ENCODE measurements at places on chromosomes 6 and 20. TPM values are rescaled to one million over a fixed set of nuclear protein-coding genes. Genes with fewer than 3 reads are reported as not detected.

- H3K4me1 ChIP-seq: no peaks in the 10 kb centered on the region
- H3K4me3 ChIP-seq: no peak overlapping the region
- no peaks in the 10 kb centered on the region for H3K36me3 ChIP-seq
- H3K27ac ChIP-seq: no peak overlapping the region
Measured at GRCh38 chr6:5278047-5278446, 16.7 kb downstream of the FARS2 start.

DNA sequence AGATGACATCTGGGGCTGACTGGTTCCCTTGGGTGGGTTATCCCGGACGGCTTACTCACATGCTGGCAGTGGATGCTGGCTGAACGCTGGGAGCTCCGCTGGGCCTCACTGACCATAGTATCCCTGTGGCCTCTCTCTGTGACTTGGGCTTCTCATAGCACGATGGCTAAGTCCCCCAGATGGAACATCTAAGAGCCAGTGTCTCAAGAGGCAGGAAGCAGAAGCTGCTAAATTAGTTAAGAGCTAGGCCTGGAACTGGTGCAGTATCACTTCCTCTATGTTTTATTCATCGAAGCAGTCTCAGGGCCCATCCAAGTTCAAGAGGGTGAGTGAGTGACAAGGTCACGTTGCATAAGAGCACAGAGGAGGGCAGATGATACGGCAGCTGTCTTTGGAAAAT is 116.5 kb upstream of the LAMP5 start:
- DNase-seq: no peak
- no peaks in the 10 kb centered on the region for H3K27me3 ChIP-seq
- H3K4me3 ChIP-seq: no peak overlapping the region
- H3K36me3 ChIP-seq: no peaks in the 10 kb centered on the region
- H3K27ac ChIP-seq: no peak overlapping the region
- no peaks in the 10 kb centered on the region for H3K4me1 ChIP-seq

DNA sequence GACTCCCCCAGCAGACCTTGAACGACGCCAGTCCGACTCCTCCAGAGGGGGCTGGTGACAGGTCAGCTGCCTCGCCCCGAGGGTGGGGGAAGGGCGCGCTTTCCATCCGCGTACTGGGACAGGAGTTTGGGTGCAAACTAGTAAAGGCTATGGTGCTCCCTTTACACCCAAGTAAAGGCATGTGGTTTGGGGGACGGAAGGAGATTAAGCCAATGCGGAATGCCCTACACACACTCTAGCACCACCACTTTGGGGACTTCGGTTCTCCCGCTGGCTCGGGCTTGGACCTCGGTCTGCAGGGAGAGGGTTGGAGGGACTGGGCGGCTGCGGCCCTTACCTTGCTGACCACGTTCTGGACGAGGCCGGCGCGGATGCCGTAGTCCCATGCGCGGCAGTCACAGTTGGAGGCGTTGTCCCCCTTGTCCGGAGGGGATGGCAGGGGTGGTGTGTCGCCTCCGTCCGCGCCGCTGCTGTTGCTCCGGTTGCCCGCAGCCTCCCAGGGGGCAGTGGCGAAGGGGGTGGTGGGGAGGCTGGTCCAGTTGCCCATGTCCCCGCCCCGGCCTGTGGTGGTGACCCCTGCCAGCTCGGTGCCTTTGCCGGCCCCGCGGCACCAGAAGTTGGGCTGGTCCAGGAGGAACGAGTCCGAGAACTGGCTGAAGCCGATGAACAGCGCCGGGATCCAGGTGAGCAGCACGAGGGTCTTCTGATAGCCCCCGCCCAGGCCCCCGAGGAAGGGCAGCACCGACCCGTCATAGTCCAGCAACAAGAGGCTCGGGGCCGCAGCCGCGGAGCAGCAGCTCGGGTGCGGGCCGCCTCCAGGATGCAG is 1.1 kb downstream of the SLC22A23 start:
- H3K27ac ChIP-seq: peak overlapping the region; percentile 53
- H3K4me1 ChIP-seq: peaks cover 22% of the 10 kb centered on the region
- H3K4me3 ChIP-seq: peak overlapping the region; percentile 53
- no peak for DNase-seq
- H3K27me3 ChIP-seq: no peaks in the 10 kb centered on the region

- no peaks in the 10 kb centered on the region for H3K27me3 ChIP-seq
- no peaks in the 10 kb centered on the region for H3K4me1 ChIP-seq
- DNase-seq: no peak
- H3K36me3 ChIP-seq: no peaks in the 10 kb centered on the region
- no peak overlapping the region for H3K27ac ChIP-seq
Measured at GRCh38 chr6:163775313-163775712, 360.8 kb downstream of the QKI start.

- H3K36me3 ChIP-seq: no peaks in the 10 kb centered on the region
- H3K4me1 ChIP-seq: peaks cover 7% of the 10 kb centered on the region
- H3K27ac ChIP-seq: no peak overlapping the region
- DNase-seq: no peak
- H3K27me3 ChIP-seq: no peaks in the 10 kb centered on the region
Measured at GRCh38 chr6:13754644-13755043, 43.0 kb upstream of the RANBP9 start.

DNA sequence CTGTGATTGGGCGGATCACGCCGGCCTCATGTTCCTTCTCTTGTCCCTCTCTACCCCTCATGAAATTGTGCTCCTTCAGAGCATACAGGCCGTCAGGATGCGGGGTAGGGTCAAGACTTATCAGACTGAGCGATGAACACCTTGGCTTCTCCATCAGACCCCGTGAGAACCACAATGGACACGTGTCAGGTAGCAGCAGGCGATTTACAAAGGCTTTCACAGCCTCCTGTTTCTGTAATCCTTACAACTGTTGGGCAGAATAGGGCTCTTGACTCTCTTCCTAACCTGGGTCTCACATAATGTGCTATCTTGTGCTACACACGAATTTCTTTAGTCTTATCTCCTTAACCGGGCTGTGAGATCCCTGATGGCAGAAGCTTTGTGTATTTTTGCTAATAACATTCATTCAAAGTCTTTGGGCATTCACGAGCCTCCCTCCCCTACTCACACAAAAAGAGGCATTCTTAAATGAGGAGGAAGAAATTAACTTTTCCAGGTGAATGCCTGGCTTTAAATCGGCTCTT is 122.9 kb upstream of the SLC22A23 start:
- H3K36me3 ChIP-seq: no peaks in the 10 kb centered on the region
- no peak overlapping the region for H3K4me3 ChIP-seq
- H3K27me3 ChIP-seq: no peaks in the 10 kb centered on the region
- no peak overlapping the region for H3K27ac ChIP-seq
- DNase-seq: no peak
- no peaks in the 10 kb centered on the region for H3K4me1 ChIP-seq

GRCh38 chr20:36850759-36851158 is 25.2 kb upstream of the TLDC2 start:
- no peaks in the 10 kb centered on the region for H3K36me3 ChIP-seq
- H3K27me3 ChIP-seq: no peaks in the 10 kb centered on the region
- no peak for DNase-seq
- no peak overlapping the region for H3K4me3 ChIP-seq
- peaks cover 36% of the 10 kb centered on the region for H3K4me1 ChIP-seq

DNA sequence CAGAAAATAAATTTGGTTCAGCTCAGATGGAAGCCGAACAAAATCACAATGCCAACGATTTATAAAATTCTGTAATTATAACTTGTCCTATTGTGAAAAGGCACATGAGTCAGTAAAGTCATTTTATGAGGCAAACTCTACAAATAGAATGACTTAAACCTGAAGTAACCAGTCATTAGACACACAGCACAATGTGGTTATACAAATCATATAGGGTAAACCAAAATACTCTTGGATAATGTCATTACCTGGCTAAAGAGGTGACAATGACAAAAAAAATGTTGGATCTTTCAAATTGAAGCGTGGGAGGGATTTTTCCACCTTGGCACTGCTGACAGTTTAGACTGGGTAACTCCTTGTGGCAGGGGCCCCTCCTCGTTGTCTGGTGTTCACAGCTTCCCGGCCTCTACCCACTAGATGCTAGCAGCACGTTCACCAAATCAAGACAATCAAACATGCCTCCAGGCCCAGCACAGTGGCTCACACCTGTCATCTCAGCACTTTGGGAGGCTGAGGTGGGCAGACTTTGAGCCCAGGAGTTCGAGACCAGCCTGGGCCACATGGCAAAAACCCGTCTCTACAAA is 5.0 kb downstream of the ANKRD60 start:
- H3K27me3 ChIP-seq: 0 out of 2 replicates have a peak, but pooled peaks cover 13% of the 10 kb centered on the region
- H3K4me3 ChIP-seq: no peak overlapping the region
- H3K36me3 ChIP-seq: no peaks in the 10 kb centered on the region
- no peak overlapping the region for H3K27ac ChIP-seq
- no peak for DNase-seq
- no peaks in the 10 kb centered on the region for H3K4me1 ChIP-seq

DNA sequence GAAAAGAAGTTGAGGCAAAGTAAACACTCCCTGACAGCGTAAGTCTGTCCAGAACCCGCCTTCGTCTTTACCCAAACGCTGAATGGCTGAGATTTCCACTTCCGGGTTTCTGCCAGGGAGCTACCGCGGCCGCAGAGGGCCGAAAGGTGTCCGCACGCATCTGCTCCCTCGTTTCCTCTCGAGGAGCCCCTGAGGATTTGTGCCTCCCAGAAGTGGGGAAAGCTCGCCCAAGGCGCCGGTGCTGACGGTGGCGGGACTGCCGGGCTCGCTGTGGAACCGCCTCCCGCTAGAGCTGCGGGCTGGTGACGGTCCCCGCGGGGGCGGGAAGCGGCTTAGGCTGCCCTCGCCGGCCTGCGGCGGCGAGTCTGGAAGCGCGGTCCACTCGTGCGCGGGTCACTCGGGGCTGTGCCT is 1760.2 kb upstream of the DEFB115 start:
- H3K36me3 ChIP-seq: no peaks in the 10 kb centered on the region
- H3K4me3 ChIP-seq: no peak overlapping the region
- H3K4me1 ChIP-seq: no peaks in the 10 kb centered on the region
- DNase-seq: no peak
- H3K27me3 ChIP-seq: no peaks in the 10 kb centered on the region

DNA sequence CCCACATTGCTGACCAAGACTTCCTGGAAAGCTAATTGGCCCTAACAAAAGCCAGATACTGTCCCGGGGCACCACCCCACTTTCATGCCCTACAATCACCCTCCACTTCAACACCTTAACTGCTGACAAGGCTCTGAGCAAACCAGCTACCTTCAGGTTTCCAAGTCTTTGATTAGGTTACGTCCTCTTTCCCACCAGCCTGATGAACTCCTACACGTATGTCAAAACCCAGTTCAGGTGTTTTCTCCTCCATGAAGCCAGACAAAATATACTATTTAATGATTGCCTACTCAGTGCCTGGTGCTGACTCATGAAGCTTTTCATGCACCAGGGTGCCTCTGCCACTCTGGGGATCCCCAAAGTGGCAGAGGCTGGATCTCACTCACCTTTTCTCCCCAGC is 58.6 kb downstream of the CDH22 start:
- H3K4me1 ChIP-seq: peaks cover 12% of the 10 kb centered on the region
- no peaks in the 10 kb centered on the region for H3K27me3 ChIP-seq
- H3K27ac ChIP-seq: no peak overlapping the region
- H3K4me3 ChIP-seq: no peak overlapping the region
- no peaks in the 10 kb centered on the region for H3K36me3 ChIP-seq

- H3K27me3 ChIP-seq: no peaks in the 10 kb centered on the region
- no peaks in the 10 kb centered on the region for H3K36me3 ChIP-seq
- peaks cover 14% of the 10 kb centered on the region for H3K4me1 ChIP-seq
- DNase-seq: no peak
Measured at GRCh38 chr20:63185215-63185796, 30.6 kb downstream of the YTHDF1 start.

- H3K4me1 ChIP-seq: peaks cover 6% of the 10 kb centered on the region
- H3K27me3 ChIP-seq: no peaks in the 10 kb centered on the region
- no peak for DNase-seq
- no peak overlapping the region for H3K4me3 ChIP-seq
- H3K36me3 ChIP-seq: no peaks in the 10 kb centered on the region
Measured at GRCh38 chr6:134534708-134535149, 216.8 kb upstream of the SGK1 start.

- no peaks in the 10 kb centered on the region for H3K36me3 ChIP-seq
- H3K27ac ChIP-seq: no peak overlapping the region
- H3K27me3 ChIP-seq: 0 out of 2 replicates have a peak, but pooled peaks cover 7% of the 10 kb centered on the region
- DNase-seq: no peak
- H3K4me1 ChIP-seq: no peaks in the 10 kb centered on the region
- no peak overlapping the region for H3K4me3 ChIP-seq
Measured at GRCh38 chr20:5465604-5465927, 148.8 kb upstream of the PROKR2 start.

GRCh38 chr6:24535210-24535609 is 40.4 kb downstream of the ALDH5A1 start:
- no peaks in the 10 kb centered on the region for H3K36me3 ChIP-seq
- DNase-seq: no peak
- H3K27me3 ChIP-seq: no peaks in the 10 kb centered on the region
- H3K27ac ChIP-seq: no peak overlapping the region
- no peak overlapping the region for H3K4me3 ChIP-seq
- H3K4me1 ChIP-seq: no peaks in the 10 kb centered on the region

GRCh38 chr6:14655201-14656061 is 537.9 kb downstream of the CD83 start:
- no peak overlapping the region for H3K27ac ChIP-seq

GRCh38 chr6:656460-657252 is at the start of gene HUS1B:
HUS1B (minus strand) TSS chr6:657100; CDS start chr6:656944, 156 bp downstream.
- no peaks in the 10 kb centered on the region for H3K4me1 ChIP-seq
- H3K27ac ChIP-seq: no peak within 1 kb of the TSS
- H3K4me3 ChIP-seq: no peak within 1 kb of the TSS
- no peaks in the 10 kb centered on the region for H3K27me3 ChIP-seq

DNA sequence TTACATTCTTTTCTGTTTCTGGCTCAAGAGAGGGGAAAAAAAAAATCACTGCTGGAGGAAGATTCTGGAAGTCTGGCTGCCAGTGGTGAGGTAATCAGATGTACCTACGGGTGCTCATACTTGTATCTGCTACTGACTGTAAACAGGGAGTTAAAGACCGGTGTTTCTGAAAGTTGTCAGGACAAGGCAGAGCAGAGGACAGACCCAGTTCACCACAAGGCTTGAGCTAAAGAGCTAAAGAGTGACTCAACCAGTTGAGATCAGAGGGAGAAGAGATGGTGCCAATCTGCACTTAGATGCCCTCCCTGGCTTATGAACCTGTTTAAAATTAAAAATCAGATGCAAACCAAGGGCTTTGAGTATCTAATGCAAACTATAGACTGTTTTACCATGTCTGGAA is 55.4 kb downstream of the CEP162 start:
- no peaks in the 10 kb centered on the region for H3K27me3 ChIP-seq
- H3K36me3 ChIP-seq: no peaks in the 10 kb centered on the region
- H3K27ac ChIP-seq: no peak overlapping the region

- H3K4me1 ChIP-seq: peaks cover 41% of the 10 kb centered on the region
- no peak for DNase-seq
- H3K4me3 ChIP-seq: no peak overlapping the region
- H3K27ac ChIP-seq: no peak overlapping the region
- no peaks in the 10 kb centered on the region for H3K27me3 ChIP-seq
- H3K36me3 ChIP-seq: no peaks in the 10 kb centered on the region
Measured at GRCh38 chr20:53867741-53868351, 202.5 kb downstream of the BCAS1 start.

GRCh38 chr6:42032366-42032765 is 18.0 kb upstream of the TAF8 start:
- no peak for DNase-seq
- no peak overlapping the region for H3K4me3 ChIP-seq
- no peaks in the 10 kb centered on the region for H3K27me3 ChIP-seq
- no peak overlapping the region for H3K27ac ChIP-seq
- H3K4me1 ChIP-seq: peaks cover 21% of the 10 kb centered on the region

The SLC4A11 gene
- total RNA-seq: 22.7 TPM

The IBTK gene
- total RNA-seq: 36.6 TPM

The LTB gene
- total RNA-seq: 0.64 TPM

The GSTA3 gene
- total RNA-seq: not detected

The USP49 gene
- total RNA-seq: 6.9 TPM

The CD40 gene
- 21.3 TPM for total RNA-seq

The ADA gene
- 25.9 TPM for total RNA-seq

The ZMYND8 gene
- 29.0 TPM for total RNA-seq

The STK38 gene
- 20.1 TPM for total RNA-seq

The RRAGD gene
- total RNA-seq: 15.9 TPM

The GRIK2 gene
- 0.64 TPM for total RNA-seq

The NSFL1C gene
- total RNA-seq: 93.4 TPM

The CD93 gene
- 0.07 TPM for total RNA-seq

The TNFAIP3 gene
- total RNA-seq: 4.4 TPM

The AIF1 gene
- not detected for total RNA-seq

Data from HCT116 (cell line).